NCI-H187 treated with DMSO at 0.1 percent for 48 hours (cell line): ENCODE measurements at places on chromosomes 7 and 10.

DNA sequence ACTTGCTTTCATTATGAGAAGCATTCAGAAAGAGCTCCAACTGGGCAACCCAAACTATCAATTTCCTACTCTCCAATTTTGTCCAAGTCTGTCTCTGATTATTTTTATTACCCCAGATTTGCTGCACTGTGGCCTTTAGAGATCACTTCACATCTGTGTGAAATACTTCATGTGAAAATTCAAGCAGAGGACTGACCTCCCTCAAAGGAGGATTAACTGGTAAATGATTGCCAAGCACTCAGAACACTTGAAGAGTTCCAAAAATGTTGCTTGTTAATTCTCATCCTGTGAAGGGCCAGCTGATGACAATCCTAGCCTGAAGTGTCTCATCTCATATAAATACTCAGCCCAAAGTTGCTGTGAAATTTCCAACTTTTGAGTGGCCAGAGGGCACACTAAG, 182.8 kb upstream of the DGKB start:
- DNase-seq: no peak

GRCh38 chr7:24477398-24478136, 95.7 kb upstream of the PALS2 start:
- DNase-seq: no peak

DNA sequence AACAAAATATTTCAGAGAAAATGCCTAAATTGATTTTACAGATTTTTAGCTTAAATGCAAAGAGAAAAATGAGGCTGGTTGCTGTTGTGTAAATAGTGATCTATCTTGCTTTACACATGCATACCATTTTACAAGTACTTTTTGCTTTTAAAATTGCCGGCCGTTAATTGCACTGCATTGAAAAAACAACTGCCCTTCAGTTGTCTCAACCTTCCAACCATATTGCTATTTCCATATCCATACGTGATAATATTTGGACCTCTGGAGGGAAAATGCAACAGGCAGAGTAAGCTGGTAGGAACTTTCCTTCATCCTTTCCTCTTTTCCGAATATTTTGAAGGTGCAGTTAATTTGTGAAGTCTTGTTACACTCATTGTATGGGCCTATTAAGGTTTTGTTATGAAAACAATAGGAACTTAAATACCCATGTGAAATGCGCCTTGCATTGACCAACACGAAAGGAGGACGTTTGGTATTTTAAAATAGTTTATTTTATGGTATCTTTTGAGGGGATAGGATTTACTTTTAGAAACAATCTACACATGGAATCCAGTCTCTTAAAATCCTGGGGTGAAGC, 11.3 kb downstream of the BMI1 start:
- no peak for DNase-seq

GRCh38 chr7:80288175-80289122, 153.8 kb downstream of the GNAI1 start:
- no peak for DNase-seq

DNA sequence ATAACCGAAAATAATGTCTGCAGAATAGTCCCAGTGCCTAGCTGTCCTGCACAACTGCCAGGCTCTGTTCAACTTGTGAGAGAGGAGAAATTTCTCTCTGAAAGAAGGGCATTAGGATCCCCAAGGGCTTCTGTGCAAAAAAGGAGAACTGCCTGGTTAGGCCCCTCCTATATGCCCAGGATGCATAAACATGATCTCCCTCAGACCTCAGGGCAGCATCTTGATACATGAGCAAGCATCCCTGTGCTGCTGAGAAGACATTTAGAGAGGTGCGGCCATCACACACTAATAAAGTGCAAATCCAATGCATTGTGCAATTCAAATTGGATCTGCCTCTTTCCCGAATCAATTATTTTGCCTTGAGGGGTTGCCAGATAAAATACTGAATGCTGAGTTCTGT, 553.6 kb downstream of the TNS3 start:
- no peak for DNase-seq

GRCh38 chr10:46233181-46233580, 53.6 kb upstream of the ANTXRL start:
- no peak for DNase-seq

DNA sequence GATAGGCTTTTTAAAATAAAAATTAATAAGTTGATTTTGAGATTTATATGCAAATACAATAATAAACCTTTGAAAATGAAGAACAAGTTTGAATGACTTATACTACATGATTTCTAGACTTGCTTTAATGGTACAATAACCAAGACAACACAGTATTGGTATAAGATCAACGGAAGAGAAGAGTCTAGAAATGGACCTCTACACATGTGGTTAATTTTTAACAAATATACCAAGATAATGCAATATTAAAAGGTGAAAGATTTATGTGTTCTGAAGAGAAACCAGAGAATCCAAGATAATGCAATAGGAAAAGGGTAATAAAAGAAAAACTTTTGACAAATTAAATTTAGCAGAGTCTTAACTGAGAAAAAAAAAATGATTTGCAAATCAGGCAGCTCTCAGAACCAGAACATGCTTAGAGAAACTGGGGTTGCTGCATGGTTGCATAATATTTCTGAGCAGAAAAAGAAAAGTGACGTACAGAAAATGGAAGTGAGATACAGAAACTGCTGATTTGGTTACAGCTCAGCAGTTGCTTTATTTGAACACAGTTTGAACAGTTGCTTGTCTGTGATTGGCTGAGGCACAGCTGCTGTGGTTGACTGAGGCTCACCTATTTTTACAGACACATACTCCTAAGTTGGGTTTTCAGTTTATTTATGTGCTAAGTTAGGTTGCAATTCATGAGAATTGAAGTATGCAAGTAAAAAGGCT, 365.9 kb downstream of the CRPPA start:
- DNase-seq: no peak

DNA sequence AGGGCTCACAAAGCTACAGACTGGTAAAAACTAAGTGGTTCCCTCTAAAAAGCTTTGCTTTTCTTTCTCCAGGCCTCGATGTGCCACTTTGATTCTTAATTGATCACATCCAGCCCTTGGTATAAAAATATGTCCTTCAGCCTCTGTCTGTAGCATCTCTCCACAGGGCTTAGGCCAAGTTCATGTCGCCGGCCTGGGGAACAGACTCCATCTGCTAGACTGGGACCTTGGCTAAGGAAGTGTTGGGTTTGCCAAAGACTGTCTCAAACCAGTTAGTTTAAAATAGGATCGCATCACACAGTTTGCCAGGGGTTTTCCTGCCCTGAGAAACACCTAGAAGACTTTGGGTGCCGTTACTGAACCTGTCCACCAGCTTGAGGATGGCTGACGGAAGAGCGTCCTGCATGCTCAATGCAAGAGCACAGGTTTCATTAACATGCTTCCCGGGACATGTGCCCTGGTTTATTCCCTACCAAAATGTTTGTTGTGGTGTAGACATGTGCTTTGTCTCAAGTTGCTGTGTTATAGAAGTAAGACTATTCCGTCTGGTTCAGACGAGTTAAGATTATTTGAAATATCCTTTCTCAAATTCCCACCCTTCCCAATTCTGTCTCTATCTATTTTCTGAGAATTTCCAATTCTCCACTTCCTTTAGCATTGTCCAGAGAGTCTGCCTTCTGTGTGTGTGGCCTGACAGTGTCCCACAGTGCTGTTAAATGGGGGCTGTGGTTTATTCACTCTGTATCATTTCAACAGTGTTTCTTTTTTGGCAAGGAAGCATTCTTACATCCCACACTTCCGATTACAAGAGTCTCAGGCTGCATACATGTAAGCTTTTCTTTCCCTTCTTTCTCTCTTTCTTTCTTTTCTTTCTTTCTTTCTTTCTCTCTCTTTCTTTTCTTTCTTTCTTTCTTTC, 334.7 kb downstream of the INHBA start:
- DNase-seq: no peak

- DNase-seq: no peak
Observed at GRCh38 chr7:138926241-138926612, 55.0 kb downstream of the KIAA1549 start.

GRCh38 chr7:9958486-9958885, 1015.2 kb upstream of the PHF14 start:
- no peak for DNase-seq

DNA sequence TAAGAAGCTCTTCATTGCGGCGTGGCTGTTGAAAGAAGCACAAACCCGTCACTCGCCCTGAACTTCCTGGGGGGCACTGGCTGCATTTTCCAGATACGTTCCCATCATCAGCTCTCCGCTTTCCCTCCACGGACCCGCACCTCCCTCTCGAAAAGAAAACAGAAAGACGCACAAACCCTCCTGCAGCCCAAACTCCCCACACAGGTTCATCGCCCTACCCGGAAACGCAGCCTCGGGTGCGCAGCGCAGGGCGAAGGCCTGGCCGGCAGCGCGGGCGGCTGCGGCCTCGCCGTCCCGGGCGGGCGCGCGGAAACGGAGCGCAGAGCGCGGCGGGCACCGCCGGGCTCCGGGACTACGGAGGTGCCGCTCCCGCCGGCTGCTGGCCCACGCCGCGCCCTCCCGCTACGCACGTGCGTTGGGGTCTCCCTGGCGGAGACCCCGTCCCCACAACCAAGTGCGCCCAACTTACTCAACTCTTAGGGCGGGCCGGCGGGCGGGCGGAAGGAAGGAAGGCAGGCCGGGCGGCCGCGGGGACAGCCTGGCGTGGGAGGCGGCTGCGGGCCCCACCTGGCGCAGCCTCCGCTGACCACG, 822 bp downstream of the ZNF800 start:
- no peak for DNase-seq

- no peak for DNase-seq
Observed at GRCh38 chr7:32222251-32222900, 152.2 kb upstream of the PDE1C start.

- no peak for DNase-seq
Observed at GRCh38 chr10:80070057-80070456, 8.4 kb upstream of the TMEM254 start.
